ENCODE measurements at places on chromosomes 4 and X.

GRCh38 chr4:1958276-1959103 is 50.3 kb downstream of the NELFA start:
- DNase-seq, result no peak

DNA sequence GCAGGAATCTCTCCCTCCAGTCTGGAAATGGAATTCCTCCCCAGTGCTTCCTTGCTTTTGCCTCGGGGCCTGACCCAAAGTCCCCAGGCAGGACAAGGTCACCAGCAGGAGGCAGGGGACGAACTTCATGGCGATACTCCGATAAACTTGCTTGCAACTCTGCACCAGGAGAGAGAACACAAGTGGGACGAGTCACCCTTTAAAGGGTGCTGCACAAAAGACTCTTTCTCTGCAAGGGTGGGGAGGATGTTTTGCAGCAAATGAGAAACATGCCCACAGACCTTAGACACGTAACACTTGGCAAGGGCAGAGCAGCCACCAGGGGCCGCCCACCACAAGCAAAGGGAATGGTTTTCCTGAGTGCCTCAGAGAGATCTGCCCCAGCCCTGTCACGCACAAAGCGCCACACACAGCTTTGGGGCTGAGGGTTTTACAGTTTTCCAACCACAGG is at the start of gene FGFBP2:
Gene FGFBP2, minus strand, starts transcription at position 175 of the 451 bp plus-strand sequence. Its CDS starts 46 bp downstream, at position 129.
- DNase-seq, result no peak

GRCh38 chr4:77104791-77105540 is 29.2 kb upstream of the CCNI start:
- no peak for DNase-seq

DNA sequence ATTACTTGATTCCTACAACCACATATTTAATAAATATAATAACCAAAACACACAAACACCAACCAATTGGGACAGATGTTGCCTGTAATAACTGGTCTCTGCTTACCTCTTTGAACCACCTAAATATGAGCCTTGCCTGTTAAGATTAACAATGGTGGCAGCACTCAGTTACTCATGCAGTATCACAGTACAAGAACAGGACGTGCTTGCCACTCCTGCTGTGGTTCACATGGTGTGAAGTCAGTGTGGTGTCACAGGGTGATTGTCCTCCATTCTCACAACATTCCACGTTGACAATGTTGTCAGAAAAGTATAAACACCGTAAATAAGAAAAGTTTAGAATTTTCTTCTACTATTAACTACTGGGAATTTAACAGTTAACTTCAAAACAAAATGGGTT is 365.0 kb downstream of the PPP3CA start:
- no peak for DNase-seq

DNA sequence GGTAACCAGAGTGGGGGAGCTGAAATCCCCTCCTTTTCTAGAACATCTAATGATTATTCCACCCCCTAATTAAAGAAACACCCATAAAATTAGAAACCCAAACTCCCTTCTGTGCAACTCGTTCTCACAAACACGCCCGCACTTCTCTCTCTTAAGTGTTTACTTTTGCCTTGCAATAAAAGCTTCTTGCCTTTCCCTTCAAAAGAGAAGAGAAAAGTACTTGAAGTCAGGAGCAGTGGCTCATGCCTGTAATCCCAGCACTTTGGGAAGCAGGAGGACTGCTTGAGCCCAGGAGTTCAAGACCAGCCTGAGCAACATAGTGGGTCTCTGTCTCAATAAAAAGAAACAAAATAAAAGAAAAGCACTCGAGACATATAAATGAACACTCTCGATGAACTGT is 3.6 kb upstream of the GPR173 start:
- no peak for DNase-seq

DNA sequence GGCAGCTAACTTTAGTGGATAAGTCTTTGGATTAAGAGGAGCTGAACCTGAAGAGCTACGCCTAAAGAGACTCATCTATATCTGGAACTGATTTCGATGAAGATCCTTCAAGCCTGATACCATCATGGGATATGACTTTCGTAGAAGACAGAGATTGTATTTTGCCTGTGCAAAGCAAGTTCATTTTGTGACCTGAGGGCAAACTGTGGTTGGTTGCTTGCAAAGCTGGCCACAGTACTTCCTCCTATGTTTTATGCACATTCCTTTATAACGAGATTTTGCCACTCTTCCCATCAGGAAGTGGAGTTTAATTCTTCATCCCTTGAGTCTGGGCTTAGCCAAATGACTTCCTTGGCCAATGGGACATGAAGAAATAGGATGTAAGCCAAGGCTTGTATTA is 519.3 kb upstream of the NR3C2 start:
- DNase-seq, result no peak

DNA sequence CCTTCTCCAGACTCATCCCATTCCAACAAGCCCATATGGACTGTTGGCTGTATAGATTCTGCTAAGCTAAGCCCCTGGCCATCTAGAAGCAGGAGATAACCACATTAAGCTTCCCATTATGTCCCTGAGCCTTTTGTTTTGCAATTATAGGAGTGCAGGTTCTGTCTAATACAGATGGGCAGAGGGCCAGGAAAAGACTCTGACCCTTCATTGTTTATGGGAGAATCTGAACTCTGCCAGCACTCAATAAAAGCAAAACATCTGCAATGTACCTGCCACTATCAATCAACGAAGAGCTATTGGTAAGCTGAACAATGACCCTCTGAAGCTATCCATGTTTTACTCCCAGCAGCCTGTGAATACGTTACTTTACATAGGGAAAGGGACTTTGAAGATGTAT is 207.3 kb upstream of the CLNK start:
- no peak for DNase-seq

GRCh38 chr4:4415107-4415805 is 28.4 kb downstream of the NSG1 start:
- no peak for DNase-seq
